Activated CD4-positive, alpha-beta T cell treated with anti-CD3 and anti-CD28 coated beads, Interleukin-2, amount 10 ng/mL, durations not matched to agents 24 days and 14 days (primary cell): ENCODE measurements at places on chromosomes 11 and 22. TPM values are rescaled to one million over a fixed set of nuclear protein-coding genes. Genes with fewer than 3 reads are reported as not detected.
A peak's percentile ranks its signal among the peaks of the same experiment; 100 is the strongest.

GRCh38 chr22:23501261-23501619 is 78.8 kb downstream of the IGLL1 start:
- DNase-seq, result no peak

- no peak for DNase-seq
These were observed 67.6 kb upstream of the TENM4 start for GRCh38 chr11:79508461-79508860.

DNA sequence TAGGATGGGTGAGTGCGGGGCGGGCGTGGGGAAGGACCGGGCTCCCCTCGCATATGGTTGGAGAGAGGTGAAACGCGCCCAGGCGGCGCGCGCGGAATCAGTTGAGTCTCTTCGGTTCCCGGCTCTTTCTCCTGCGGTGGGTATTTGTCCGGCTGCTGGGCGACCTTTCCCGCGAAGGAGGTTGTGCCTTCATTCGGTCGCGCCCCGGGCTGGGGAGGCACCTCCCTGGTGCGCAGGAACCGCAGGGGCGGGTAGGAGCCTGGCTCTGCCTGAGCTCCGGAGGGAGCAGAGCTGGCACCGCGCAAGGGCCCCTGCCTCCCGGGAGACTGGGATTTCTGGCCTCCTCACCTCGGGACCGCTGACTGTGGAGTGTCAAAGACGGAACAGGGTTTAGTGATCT is 27.5 kb downstream of the SAA4 start:
- DNase-seq, result no peak

GRCh38 chr11:118319337-118319707 is 14.8 kb downstream of the CD3E start:
- no peak for DNase-seq

GRCh38 chr11:120079750-120080610 is 57.9 kb downstream of the TRIM29 start:
- no peak for DNase-seq

DNA sequence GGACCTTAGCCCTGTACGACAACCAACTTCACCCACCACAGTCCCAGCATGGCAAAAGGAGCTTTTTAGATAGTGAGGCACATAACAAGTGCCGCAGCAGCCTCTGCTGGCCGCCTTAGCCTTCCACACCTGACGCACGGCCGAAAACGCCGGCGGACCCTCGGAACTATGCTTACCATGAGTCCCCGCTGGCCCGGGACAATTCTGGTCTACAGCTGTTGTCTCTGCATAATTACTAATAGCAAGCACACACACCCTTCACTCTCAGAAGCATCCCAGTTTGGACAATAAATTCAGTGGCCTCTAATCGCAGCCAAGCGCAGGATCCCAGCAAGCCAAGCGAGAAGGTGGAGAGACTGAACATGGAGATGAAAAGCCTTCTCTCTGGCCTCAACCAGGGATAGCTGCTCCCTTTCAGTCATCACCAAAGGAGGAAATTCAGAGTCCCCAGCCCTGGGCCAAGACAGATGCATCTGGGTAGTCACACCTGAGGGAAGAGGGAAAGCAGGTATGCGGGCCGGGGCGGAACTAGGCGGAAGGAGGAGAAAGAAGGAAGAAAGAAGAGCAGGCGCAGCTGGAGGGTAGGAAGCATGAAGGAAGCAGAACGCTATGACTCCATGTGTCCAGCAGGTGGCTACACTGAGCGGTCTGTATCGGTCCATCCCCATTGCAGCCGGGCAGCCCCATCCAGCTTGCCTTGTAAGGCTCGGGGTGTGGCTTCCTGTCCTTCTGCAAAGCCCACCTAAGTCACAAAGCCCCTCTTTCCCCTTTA is 40.3 kb downstream of the BUD13 start:
- peak; percentile 86 for DNase-seq

DNA sequence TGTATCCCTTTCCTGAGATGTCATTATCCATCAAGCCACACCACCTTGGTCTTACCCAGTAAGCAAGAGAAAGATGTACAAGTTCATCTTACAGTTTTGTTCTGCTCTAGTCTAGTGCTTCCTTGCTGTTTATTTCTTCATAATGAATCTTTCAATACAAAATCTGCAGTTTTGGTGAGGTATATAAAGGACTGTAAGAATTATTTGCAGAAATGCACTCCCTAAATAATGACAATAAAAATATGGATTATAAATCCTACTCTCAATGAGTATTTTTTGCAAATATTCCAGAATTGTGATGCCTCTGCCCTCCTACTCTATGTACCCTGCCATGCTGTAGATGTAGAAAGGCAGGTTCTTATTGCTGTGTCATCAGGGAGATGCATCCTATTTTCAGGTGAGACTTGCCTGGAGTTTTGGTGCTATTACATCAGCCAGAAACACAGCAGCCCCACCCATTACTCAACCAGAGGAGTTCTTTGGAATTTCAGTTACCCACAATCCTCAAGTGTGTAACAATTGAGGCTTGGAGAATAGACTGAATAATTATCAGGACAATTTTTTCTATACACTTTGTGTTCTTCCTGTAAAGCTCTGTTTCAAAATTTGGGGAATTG is at the start of gene OR10S1:
Gene OR10S1, minus strand, starts transcription at position 51 of the 617 bp plus-strand sequence. CDS start 117 bp downstream, outside the sequence.
- DNase-seq, result no peak

DNA sequence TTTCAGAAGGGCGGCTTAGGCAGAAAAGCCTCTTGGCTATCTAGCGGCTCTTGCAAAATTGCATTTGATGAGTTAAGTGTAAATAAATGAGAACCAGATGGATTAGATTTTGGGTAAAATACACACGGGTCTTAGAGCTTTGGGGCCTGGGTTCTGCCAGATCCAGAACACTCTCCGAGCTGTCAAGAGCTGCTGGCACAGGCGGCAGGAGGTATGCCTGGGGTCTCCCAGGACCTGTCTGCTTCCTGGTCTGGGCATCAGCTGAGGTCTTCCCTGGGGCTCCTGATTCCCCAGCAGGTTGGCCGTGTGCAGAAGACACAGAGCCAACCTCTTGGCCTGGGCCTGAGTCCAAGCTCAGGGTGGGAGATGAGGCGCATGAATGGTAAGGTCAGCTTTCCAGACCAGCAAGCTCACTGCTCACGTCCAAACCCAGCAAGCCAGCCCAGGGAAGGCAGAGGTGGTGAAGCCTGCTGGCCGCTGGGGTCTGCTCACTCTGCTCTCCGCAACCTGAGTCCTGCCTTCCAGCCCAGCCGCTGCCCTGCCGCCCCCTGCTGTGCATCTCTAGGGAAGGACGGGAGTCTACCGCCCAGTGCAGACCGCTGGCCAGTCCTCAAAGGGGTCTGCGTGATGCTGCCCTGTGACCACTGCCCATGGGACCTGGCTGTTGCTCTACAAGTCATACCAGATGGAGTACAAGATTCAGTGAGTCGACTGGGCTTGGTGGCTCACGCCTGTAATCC is 44.9 kb downstream of the SCUBE1 start:
- no peak for DNase-seq

GRCh38 chr11:34890812-34891211 is 25.4 kb downstream of the APIP start:
- DNase-seq, result peak; percentile 46

GRCh38 chr11:71342951-71343827 is 90.8 kb upstream of the SHANK2 start:
- DNase-seq, result no peak

DNA sequence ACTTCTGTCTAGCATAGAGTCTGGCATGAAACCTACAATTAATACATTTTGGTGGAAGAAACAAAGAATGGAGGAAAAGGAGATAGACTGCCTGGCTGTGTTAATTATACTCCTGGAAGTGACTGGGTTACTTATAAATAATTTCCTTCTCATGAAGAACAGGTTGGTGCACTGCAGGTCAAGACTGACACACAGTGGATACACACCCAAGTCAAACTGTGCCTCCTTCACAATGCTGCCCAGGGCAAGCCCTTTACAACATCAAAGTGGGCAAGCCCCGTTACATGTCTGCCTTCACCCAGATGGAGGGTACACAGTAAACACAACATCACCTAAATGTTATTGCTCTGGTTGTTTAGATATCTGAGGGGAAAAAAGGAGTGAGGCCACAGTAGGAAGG is 83.7 kb upstream of the KCNA4 start:
- no peak for DNase-seq

DNA sequence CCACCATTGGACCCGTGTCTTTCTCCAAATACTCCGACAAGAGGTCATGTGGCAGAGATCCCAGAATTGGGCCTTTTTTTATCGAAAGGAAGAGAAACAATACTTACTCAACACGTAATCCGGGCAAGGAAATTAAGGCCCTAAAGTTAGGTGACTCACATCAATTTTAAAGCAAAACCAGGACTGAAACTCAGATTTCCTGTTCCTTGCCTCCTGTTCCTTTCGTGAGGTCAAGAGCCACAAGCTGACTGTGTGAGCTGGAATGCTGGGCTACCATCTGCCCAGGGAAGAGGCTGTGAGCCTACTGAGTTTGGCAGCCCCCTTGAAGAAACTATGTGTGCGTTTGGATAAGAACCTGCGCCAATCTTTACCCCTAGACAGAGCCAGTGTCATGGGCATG is 27.1 kb upstream of the MRGPRX2 start:
- no peak for DNase-seq

DNA sequence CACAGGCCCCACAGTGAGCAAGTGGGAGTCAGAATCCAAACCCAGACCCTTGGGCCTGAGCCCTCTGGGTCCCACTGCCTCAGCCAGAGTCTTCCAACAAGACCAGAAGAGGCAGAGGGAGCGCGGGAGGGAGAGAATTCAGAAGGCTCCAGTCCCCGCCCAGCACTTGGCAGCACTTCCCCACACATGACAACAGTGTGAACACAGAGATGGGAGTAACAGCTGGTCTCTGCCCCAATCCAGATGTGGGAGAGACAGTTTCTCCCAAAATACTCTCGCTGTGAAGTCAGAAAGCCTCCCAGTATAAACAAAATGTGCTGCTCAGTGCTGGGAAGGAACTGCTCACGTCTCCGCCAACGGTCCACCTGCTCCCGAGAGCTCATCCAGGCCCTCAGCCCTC is 219.9 kb downstream of the MN1 start:
- DNase-seq, result no peak

DNA sequence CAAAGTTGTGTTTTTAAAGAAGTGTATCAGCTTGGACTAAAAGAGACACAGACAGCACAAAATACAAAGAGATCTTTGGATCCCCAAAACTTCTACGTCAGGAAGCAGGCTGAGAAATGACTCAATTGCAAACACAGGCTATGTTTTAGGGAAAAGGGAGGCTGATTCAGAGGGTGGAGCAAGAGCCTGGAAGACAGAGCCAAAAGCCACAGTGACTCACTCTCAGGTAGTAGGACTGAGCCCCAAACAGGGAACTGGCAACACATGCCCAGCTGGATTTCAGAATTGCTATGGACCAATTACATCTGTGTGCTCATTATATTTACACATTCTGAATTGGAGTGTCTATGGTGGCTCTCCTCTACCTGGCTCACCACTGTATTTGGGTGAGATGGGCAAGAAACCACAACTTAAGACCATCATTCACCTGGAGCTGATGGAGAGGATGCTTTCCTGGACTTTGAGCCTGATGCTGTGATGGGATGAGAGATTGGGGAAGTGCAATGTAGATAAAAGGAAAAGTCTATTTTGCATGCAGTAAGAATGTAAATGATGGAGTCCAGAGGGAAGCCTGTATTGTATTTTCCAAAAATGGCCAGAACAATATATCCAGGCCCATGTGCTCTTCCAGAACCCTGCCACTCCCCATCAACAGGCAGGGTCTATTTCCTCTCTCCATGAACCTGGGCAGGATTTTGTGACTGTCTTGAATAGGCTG is 20.8 kb upstream of the LINC01488 start:
- no peak for DNase-seq

DNA sequence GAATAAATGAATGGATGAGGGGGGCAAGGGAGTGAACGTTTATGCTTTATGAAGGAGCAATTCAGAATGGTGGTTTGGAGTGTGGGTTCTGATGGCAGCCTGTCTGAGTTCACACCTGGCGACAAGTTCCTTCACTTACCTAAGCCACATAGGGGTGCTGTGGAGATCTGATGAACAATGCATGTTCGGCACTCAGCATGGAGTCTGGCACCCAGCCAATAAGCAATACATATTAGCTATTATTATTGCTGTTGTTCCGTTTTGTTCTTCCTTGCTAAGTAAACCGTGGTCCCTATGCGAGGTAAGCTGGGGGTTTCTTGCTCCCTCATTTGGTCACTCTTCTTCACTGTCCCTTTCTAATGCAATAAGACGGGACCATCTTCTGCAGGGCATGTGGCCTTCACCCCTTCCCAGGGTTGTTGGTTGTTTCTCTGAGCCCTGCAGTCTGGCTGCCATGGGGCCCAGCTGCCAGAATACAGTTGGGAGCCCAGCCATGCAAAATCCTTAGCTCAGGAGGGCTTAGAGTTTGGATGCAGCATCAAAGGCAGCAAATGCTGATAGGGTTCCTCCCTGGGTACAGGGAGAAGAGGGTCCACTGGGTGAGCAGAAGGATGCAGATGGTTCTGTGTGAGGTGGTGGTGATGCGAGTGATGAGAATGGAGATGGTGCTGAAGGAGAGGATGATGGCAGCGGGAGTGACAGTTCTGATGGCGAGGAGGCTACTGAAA is 6.4 kb upstream of the PKNOX2 start:
- DNase-seq, result no peak

DNA sequence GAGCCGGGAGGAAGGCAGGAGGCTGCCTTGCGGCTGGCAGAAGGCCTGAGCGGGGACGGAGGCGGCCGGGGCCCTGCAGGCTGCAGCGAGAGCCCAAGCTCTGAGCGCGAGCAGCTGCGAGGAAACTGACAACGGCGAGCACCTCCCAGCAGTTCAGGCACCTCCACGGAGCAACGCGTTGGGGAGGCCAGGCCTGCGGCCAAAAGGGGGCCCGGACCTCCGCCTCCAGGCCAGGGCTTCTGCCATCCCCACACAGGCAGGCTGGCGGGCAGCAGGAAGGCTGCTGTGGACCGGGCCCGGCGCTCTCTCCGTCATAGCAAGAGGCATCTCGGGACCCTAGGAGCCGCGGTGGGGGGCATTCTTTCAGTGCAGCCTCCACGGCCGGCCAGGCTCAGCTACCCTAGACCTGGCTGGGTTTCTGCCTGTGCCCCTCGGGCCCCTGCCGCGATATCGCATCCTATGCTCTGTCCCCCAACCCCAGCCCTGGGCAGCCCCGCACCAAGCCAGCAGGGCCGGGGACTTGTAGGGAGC is 22.9 kb upstream of the SLC22A12 start:
- no peak for DNase-seq

GRCh38 chr11:93221539-93221938 is 23.7 kb upstream of the SLC36A4 start:
- DNase-seq, result no peak

DNA sequence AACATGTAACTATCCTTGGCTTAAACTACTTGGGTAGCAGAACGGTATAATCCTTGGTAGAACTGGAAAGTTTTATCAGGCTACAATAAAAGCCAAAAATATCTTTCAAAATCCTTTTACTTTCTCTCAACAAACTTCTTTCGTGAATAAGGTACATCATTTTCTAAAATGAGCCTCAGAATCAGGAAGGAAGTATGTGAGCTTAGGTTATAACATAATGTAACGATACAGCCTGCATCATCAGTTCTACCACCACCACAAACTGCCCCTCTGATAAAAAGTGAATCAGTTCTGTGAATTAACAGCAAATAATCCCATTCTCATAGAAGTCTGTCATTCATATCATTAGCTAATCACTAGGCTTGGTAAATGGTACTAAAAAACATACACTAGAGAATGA is 244.3 kb downstream of the SBF2 start:
- DNase-seq, result no peak

The CBY1 gene
- total RNA-seq, result 8.4 and 13.3 TPM in 2 replicates

The TMEM138 gene
- total RNA-seq, result 65.2 and 69.9 TPM in 2 replicates

The ELF5 gene
- total RNA-seq, result not detected in 2 replicates

The BUD13 gene
- total RNA-seq, result 31.5 and 33.2 TPM in 2 replicates

The KRTAP5-1 gene
- not detected in 2 replicates for total RNA-seq
